Activated T-helper 1 cell treated with anti-CD3 and anti-CD28 coated beads, Interleukin-2, amount 50 U/mL, for 16 hours (primary cell): ENCODE measurements at places on chromosomes 4 and X.

DNA sequence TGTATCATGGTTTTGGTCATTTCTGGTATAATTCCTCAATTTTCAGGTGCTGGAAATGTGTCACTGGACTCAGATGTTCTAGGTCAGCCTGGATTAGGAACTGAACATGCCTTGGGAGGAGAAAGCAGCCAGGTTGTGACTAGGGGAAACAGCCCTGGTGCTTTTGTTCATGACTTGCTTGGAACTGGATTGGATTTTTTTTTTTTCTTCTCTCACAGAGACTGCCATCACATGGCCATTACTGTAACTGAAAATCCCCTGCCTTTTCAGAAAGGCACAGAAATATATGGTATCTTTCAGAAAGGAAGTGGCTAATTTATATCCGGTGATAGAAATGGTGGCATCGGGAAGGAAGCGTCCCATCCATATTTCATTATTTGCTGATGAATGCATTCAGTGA, 34.6 kb downstream of the SEPTIN11 start:
- no peak for DNase-seq

GRCh38 chr4:73734530-73735001, 5.8 kb upstream of the CXCL8 start:
- DNase-seq, result no peak

GRCh38 chrX:134633394-134633793, 24.9 kb downstream of the PLAC1 start:
- DNase-seq, result no peak

- no peak for DNase-seq
Observed at GRCh38 chrX:33726281-33727160, 405.6 kb downstream of the FAM47A start.

- no peak for DNase-seq
Observed at GRCh38 chrX:39705290-39705689, 392.5 kb downstream of the BCOR start.

DNA sequence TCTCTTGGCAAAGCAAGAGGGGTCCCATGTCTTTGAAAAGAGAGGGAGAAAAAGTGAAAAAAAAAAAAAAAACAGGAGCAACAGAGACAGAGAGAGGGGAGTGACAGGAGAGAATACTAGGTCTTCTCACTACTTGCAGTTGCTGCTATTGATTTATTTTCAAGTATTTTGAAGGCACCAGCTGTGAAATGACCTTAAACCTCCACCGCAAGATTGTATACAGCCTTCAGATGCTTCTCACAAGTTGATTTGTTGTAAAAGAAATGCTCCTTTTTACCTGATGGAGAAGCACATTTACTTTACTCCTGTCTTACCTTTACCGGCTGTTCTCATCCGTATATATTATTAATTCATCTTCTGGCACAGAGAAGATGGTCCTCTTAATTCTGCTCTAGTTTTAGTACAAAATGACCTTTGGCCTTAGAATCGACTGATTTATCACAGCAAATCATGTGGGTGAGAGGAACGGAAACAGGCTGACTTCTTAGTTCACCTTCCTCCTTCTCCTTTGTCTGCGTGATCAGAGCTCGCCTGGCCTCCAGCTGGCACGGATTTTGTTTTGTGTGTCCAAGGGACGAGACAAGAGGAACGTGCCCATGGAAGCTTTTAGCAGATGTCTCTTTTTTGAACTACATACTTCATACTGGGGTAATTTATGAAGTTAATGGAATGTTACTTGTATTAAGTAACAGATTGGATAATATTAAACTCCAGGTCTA, 82.4 kb upstream of the PACRGL start:
- DNase-seq, result no peak

DNA sequence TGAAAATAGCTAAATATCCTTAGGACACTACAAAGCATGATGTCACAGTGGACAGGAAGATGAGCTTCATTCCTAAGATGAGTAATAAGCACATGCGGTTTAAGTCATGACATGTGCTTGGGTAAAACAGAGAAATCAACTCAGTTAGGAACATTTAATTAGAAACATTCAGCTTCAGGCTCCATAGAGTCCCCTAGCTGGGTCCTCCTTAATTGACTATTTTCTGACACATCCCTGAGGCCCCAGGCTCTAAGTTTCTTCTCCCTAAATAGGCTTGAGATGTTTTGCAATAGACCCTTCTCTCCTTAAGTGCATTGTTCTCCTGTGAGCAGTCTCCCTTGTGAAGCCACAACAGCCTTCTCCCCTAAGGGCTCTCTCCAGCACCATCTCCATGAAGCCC, 70.4 kb upstream of the ANXA3 start:
- DNase-seq, result no peak

- no peak for DNase-seq
Observed at GRCh38 chr4:53562409-53562808, 28.9 kb downstream of the LNX1 start.

GRCh38 chr4:70637239-70637913, 8.8 kb downstream of the ENAM start:
- DNase-seq, result no peak

DNA sequence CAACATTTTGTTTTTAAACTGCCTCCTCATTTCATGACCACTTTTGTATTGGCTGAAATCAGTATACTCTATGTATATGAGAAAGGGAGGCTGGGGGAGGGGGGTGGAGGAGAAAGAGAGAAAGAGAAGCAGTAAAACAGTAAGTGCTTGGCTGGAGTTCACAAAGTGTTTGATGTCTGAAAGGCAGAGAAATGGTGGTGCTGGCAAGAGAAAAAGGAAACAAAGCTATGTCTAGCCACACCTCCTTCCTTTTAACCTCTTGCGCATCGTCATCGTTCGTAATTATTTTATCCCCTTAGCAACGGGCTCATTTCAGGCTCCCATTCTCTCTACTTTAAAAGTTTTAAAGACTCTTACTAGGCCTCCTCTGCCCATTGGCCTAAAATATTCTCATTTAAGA, 25.6 kb downstream of the RPA4 start:
- DNase-seq, result no peak

GRCh38 chr4:52945326-52945898, 83.3 kb downstream of the RASL11B start:
- DNase-seq, result no peak

DNA sequence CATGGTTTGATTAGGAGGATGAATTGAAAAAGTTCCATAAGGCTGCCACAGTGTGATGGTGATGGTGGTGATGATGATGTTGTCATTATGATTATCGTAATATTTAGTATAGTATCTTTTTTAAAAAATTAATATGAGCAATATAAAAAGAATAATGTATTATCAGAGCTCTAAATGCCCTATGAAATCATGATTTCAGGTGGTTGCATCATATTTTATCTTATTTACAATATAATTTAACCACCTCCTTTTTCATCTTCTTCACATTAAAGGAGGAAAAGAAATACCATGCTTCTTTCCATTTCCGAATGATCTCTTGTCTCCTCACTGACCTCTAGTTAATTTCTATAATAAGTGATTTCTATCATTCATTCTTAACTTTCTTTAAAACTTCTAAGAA, 225.9 kb downstream of the RAPGEF2 start:
- DNase-seq, result no peak

DNA sequence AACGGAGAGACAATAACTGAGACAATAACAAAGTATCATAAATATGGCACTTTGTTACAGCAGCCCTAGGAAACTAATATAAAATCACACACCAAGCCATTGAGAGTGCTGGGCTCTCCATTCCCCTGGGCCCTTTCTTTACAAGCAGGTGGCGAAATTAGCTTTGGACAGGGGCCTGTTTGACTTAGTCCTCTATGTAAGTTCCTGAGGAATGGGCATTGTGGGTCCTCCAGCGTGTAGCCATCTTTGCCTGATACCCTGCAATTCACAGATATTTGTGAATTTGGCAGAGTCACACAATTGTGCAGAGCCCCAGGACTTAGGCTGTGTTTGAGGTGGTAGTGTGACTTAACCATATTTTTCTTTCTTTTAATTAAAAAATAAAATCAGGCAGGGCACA, 67.6 kb downstream of the BCOR start:
- DNase-seq, result no peak

DNA sequence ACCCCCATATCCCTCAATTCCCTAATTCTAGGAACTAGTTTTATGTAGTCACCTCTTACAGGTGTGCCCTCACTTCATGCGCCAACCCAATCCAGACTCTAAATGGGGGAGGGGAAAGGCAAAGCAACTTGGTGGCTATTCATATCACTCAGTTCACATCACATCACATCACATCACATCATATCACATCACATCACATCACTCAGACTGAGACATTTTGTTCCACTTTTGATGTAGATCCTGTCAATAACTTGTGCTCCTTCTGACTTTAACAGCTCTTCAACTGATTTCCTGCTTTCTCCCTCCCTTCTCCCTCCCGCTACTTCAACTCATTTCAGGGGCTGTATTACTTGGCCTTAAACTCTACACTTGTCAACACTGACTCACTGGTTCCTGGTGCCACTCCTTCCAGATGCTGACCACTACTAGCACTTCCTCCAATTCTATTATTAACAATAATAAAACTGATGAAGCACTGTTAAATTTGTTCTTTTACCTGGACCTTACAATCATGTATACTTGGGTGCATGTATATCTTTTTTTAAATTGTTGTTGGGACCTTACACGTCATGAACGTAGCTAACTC, 29.1 kb upstream of the PLS3 start:
- DNase-seq, result no peak

DNA sequence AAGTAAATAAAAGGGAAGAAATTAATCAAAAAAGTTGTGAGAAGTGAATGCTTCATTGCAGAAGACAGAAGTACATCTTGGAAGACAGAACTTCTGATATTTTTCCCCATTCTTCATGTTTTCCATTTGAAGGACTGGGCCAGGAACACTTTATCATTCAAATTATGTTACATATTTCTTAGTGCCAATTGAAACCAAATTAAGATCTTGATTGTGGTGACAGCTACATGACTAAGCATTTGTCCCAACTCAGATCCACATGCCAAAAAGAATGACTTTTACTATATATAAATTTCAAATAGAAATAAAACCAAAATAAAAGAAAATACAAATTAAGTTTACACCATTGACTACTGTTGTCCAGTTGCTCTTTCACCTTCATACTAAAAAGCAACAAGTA, 14.0 kb upstream of the FGF5 start:
- no peak for DNase-seq

- DNase-seq, result no peak
Observed at GRCh38 chr4:962231-963208, 10.8 kb downstream of the DGKQ start.

GRCh38 chr4:124711471-124712371, 811 bp downstream of the ANKRD50 start:
- no peak for DNase-seq

GRCh38 chr4:184417802-184418511, 56.4 kb downstream of the IRF2 start:
- DNase-seq, result no peak

- no peak for DNase-seq
Observed at GRCh38 chrX:108000751-108001150, 18.6 kb upstream of the TEX13B start.

DNA sequence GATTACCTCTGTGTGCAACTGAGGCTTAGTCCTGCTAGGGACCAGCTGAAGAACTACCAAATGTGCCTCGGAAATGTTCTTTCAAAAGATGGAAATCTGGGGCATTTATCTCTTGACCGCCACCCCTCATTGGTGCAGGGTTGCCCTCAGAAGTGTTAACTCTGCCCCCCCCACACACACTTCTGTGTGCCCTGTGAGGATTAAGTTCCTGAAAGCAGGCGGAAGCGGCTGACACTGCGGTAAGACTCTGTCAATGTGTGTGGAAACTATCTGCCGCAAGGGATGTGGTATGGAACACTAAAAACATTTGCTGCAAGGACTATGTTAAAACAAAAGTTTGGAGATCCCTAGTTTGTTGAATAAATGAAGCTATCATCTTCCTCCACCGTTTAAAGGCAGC, 106.9 kb upstream of the NDP start:
- DNase-seq, result no peak

GRCh38 chr4:108034565-108034964, 44.9 kb downstream of the HADH start:
- no peak for DNase-seq

GRCh38 chr4:35942092-35942491, 302.2 kb downstream of the ARAP2 start:
- no peak for DNase-seq

- no peak for DNase-seq
Observed at GRCh38 chr4:93809773-93810172, 18.8 kb upstream of the ATOH1 start.

GRCh38 chr4:172857026-172857425, 311.6 kb upstream of the GALNT7 start:
- no peak for DNase-seq

DNA sequence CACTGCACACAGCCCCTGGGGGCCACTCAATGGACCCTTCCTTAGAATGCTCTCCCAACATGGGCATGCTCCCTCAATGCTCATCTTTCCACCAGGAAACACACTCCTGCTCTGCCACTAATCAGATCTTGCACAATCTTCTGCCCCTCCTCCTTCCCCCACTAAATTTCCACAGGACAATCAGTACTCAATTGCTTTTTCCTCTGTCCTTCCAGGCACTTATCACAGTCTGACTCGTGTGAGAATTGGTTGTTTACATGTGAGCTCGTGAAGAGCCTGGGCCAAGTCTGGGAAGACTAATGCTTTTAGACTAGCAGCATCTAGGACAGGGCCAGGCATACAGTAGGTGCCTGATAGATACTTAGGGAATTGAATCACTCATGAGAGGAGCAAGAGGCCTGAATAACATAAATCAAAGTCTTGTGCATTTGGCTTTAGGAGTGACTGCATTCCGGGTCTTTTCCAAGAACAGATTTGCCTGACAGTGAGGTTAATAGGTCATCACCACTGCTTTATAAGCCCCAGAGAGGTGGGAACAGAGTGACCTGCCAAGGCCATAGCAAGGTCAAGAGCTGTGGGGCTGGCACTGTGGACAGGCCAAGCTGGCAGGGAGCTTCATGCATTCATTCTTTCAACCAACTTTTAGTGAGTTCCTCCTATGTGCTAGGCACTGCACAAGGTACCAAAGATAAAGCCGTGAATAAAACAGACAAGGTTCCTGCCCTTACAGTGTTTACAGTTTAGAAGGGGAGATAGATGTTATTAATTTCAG, 55.0 kb downstream of the PRPS1 start:
- no peak for DNase-seq

- DNase-seq, result no peak
Observed at GRCh38 chr4:35939751-35940150, 304.6 kb downstream of the ARAP2 start.

DNA sequence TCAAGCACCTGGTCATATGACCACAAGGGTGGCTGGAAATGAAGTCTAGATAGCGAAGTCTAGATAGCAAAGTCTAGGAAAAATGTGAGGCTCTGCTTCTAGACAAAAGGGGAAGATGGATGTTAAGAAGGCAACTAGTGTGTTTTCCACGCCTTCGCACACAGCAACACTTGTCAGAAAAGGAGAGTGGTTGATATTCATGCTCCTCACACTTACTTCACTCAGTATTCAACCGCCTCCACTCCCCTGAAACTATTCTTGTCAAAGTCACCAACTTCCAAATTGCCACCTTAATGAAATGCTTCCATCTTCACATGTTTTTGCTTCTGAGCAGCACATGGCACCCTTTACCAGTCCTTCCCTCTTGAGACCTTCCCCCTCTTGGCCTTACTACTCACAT, 27.7 kb upstream of the DCLK2 start:
- DNase-seq, result no peak

- DNase-seq, result no peak
Observed at GRCh38 chr4:37648084-37648817, 37.9 kb downstream of the RELL1 start.
